NCI-H187 (cell line): ENCODE measurements at places on chromosomes 7 and 10.

DNA sequence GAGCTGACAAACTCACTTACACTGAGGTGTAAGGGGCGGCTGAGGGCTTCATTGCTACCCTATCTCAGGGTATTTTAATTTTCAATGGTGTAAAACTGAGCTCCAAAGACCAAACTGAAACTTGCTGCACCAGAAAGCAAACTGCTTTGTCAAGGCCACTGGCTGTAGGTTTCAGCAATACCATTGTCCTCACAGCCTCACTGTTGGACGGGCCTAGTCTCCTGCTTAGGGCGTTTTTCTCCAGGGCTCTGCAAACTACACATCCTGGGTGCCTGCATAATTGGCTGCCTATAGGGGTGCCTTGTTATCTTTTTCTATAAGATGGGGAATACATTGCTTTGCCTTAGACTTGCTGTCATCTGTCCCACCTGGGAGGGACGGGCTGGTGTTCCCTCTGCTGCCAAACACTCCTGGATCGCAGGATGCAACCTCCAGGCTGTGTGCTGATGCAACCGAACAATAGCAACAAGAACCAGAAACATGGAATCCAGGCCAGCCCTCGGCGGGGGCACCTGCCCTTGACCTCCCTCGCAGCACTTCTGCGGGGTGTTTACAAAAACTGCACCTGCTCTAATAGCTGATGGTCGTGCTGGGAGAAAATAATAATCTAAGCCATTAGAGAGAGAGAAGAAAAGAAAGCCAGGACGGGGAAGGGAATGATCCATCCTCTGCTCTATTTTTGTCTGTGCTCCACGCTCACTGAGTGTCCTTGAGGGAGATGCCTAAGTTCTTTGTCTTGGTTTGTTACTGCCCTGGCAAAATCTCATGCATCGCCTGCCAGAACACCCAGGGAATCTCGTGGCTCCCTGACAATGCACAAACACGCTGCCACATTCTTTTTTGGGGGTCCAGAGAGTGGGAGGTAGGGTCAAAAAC lies 104.5 kb downstream of the GALNT17 start:
- no peak for DNase-seq

GRCh38 chr10:120897343-120897742 lies 46.2 kb downstream of the WDR11 start:
- no peak for DNase-seq

- DNase-seq: no peak
These were observed 117.6 kb downstream of the TCERG1L start for GRCh38 chr10:131193923-131194322.

GRCh38 chr10:4241724-4242345 lies 456.8 kb upstream of the KLF6 start:
- no peak for DNase-seq

DNA sequence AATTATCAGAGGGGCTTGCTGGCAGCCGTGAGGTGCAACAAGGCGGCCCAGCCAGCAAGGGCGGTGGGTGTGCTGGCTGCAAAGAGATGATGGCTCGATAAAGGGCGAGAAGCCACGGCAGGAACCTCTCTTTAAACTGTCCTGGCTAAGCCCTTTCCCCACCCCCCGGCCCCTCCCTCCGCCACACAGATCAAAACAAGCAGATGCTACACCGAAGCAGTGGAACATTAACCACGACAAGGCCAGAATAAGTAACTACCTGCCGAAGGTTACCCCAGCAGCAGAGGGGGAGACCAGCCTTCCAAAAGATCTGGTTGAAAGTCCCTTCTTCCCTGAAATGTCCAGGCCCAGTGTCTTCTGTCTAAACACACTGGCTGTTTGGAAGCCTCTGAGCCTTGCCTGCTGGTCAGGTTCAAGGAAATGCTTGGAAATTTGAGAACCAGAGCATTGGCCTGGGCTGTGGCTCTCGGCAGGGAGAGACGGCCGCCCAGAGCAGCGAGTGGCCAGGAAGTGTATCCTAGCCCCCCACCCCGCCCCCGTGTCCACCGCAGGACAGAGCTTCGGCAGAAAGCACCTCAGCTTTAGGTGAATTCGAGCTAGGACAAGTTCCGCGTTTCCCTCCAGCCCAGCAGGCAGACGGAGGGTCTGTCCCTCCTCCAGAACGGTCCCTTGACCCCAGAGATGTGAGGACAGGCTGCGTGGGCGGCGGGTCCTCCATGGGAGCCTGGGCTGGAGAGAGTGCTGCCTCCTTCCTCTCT lies 2.1 kb downstream of the FAM20C start:
- DNase-seq: no peak

GRCh38 chr7:79096361-79096805 lies 357.1 kb downstream of the MAGI2 start:
- no peak for DNase-seq

- DNase-seq: no peak
These were observed 20.0 kb upstream of the GALNTL5 start for GRCh38 chr7:151936207-151936606.

- no peak for DNase-seq
These were observed 16.2 kb upstream of the GIMAP8 start for GRCh38 chr7:150434240-150434639.

DNA sequence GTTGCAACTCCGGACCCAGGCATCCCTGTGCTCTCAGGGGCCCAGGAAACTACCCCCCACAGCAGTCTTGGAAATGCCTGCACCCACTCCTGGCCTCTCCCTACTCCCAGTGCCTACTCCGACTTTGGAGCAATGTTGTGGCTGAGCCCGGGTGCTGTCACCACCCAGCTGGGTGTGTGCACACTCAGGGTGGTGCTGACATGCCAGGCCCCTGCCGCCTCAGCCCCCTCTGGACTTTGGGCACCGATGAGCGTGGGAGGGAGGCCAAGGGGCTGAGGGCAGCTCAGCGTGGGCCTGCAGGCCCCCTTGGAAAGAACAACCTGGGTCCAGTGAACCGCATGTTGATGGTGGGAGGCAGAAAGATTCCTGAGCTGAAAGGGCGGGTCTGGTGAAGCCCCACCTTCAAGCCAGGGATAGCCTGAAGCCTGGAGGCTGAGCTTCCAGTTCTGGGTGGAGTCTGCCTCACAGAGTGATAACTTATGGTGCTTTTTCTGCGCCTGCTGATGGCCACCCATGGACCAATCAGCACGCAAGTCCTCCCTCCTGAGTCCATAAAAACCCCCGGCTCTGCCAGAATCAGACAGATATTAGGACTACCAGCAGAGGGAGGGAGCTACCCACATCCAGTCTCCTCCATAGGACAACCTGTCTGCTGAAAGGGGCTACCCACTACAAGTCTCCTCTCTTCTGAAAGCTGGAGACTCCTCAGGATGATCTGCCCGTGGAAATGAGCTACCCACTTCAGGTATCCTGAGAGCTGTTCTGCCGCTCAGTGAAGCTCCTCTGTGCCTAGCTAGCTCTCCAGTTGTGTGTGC lies 380.4 kb upstream of the SORCS1 start:
- no peak for DNase-seq

- no peak for DNase-seq
These were observed 46.4 kb downstream of the RAMP3 start for GRCh38 chr7:45203936-45204445.

DNA sequence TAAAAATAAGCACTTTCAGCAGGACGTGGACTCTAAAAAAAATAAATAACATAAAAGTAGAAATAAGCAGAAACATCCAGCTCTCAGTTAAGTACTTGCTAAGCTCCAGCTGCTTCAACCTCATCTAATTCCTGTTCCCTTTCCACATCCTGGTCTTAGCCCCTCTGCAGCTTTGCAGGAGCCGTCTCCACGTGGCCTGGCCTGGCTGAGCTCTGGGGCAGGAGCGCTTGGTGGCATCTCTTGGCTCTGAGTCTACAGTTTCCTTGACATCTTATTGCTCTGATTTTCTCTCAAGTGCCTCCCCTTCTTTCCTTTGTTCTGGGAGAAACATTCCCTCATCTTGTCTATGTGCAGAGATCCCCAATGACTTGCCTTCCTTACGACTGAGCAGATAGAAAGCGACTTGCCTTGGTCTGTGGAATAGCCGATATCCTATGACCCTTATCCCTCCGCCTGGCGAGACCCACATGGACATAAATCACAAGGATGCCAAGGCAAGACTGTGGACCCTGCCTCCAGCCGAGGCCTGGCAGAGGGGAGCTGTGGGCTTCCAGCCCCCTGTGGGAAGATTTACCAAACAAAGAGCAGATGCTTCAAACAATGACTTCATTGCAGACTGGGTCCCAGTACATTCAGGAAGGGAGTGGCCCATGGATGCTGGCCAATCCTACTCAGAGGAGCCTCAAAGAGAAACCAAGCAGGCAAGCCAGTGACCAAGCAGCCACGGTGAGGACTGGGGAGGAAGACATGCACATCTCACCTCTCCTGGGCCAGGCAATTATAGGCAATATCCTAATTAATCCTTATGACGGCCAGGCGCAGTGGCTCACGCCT lies 61.9 kb downstream of the SPOCK2 start:
- no peak for DNase-seq

- DNase-seq: no peak
These were observed 141.1 kb downstream of the CCSER2 start for GRCh38 chr10:84469470-84469869.

GRCh38 chr10:62196528-62196927 lies 72.1 kb downstream of the RTKN2 start:
- DNase-seq: no peak

GRCh38 chr10:31456468-31456867 lies 137.5 kb downstream of the ZEB1 start:
- DNase-seq: no peak

DNA sequence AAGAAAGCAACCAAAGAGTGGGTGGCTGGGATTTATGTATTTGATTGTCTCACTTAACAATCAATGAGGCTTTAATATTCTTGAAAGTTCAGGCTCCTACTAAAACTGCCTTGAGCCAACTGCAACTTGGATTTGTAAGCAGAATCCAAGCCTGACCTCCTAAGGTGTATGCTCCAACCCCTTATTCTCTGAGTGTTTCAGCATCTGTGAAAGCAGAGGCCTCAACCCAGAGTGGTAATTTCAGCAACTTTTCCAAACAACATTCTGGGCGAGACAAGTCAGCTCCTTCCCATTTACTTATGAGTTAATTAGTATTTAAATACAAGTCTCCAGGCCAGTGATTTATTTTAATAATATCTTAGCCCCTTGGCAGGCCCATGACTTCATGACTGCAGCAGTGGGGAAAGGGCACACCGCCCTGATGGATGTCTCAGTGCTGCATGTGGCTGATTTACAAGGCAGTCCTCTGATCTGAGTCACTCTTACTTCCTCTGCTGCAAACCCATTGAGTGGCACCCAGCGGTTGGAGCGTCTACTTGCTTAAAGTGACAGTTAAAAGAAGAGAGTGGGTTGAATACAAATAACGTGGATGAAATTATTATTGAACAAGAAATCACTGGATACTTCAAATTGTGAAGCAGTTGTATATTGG lies 209.1 kb downstream of the TRIL start:
- DNase-seq: no peak

GRCh38 chr7:153616711-153617325 lies 435.4 kb upstream of the DPP6 start:
- DNase-seq: no peak

DNA sequence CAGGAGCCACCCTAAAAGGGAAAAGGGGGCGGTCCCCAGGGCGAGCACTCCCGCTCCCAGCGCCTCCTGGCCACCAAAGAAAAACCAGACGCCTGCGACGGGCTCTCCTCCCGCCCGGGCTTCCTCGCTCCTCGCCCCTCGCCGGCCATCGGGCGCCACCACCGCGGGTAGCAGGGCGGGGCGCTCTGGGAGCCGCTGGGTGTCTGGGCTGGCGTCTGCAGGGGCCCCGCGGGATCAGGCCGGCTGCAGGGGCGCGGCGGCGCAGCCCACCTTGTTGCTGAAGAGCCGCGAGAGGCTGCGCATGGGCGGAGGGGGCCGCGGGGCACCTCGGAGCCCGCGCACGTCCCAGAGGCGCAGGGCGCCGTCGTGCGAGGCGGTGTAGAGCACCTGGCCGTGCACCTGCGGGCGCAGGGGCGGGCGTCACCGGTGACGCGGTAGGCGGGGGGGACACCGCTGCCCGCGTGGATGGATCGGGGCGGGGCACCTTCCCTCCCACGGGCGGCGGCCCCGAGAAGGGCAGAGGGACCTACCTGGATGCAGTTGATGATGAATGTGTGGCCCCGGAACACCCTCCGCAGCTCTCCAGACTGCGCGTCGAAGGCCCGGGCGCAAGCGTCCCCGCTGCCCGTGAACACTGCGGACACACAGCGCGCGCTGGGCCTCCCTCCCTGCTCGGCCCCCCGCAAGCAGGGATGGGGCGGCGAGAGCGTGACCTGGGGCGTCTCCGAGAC lies 28.3 kb downstream of the WDR86 start:
- no peak for DNase-seq

GRCh38 chr7:139049936-139050335 lies 14.1 kb upstream of the ZC3HAV1L start:
- no peak for DNase-seq

DNA sequence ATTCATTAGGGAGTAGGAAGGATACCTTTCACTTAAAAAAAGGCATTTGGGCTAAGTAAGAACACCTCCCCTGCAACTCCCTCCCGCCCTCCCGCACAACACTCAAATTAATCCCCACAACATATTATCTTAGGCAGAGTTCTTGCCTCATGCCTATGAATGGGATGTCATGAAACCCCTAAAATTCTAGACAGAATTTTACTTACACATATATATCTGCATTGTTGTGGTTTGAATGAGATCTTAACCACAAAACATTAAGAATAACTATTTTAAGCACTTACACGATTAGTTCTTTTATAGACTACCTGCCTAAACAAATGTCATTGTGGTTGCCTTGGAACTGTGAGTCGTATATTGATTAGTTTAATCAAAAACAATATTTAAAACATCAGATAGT lies 4.5 kb upstream of the ITGB1 start:
- DNase-seq: no peak

GRCh38 chr7:56007167-56007652 lies 42.8 kb downstream of the NIPSNAP2 start:
- DNase-seq: no peak

- DNase-seq: no peak
These were observed 103.3 kb downstream of the LHPP start for GRCh38 chr10:124564881-124565280.

DNA sequence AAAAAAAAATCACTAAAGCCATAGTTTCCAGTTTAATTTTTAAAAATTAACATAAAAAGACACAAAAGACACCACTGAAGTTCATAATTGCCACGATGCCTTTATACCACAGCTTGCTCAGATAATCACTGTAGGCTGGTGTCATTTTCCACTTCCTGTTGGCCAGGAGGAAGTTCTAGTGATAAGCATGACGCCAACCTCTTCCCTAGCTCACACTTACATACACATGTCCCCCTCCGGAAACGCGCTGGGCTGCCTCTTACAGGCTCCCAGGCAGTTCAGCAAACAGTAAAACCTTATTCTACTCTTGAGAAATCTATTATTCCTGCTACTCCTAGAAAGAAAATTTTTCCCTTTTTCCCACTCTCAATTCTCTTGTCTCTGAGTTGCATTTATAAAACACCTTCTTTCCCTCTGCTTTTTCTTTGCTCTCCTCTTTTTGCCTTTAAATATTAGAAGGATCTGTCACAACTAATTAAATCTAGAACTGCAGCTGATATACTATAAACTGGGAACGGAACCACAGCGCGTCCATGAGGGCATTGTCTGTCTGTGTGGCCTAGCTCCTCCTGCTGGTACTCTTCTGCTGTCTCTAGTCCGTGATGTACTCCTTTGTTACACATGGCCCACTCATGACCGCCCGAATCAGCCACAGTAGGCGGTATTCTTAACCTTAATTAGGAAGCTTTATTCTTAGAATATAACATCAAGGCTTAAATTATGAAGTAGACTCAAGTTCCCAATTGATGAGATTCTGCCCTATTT lies 664.9 kb downstream of the CNTNAP2 start:
- no peak for DNase-seq

GRCh38 chr10:101578192-101578591 lies 9.9 kb downstream of the POLL start:
- no peak for DNase-seq
